ENCODE measurements at places on chromosomes 2 and 18.

GRCh38 chr2:127771756-127772155 lies 39.2 kb downstream of the WDR33 start:
- DNase-seq, result no peak

DNA sequence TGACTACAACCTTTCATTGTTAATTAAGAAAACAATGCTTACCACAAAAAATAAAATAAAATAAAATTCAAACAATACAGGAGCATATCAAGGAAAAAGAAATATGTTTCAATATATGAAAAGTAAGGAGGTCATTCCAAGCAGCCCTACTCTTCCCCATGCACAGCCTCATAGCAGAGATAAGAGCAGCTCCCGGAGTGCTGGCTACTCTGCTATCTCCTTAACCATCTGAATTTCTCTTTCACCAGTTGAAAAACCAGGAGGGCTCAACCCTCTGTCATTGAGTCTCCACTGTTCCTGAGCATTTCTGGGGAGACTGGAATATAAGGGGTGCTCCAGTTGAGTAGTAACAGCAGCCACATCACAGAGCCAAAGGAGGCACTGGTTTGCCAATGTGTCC lies 201.4 kb downstream of the TCF4 start:
- DNase-seq, result no peak

DNA sequence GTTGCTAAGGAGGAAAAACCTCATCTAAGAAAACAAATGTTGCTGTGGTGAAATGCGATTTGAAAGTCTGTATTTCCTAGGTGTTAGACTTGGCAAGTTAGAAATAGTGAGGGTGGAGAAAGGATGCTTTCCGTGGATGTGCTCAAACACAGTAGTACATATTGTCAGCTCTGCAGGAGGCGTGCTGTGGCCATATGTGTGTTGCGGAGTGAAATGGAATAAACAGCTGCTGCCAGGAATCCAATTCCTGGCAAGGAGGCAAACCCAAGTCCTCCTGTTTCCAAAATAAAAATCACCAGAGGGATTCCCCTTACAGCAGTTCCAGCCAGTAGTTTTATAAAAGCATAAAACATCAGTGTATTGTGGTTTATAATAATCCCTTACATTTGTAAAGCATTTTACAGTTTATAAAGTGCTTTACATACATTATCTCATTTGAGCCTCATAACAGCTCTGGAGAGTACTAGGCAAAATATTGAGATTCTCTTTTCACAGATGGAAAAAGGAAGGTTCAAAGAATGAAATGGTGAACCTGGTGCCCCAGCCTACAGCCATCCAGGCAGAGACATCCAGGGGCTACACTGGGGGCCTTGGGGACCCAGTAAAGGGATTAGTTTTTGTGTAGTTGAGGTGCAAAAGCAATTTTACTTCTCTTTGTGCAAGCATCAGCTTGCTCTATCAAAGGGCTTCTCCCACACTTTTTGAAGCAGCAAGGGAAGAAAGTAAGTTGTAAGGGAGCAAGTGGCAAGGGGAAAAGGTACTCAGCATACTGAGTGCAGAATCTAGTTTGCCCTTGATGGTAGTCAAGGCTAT lies 206.0 kb downstream of the AGPS start:
- DNase-seq, result no peak

- DNase-seq, result peak; percentile 47
Observed at GRCh38 chr2:207167099-207167923, 1.6 kb upstream of the KLF7 start.

GRCh38 chr2:39642051-39642718 lies 23.5 kb upstream of the TMEM178A start:
- DNase-seq, result no peak

GRCh38 chr2:230348787-230349186 lies 21.8 kb downstream of the SP140L start:
- no peak for DNase-seq

DNA sequence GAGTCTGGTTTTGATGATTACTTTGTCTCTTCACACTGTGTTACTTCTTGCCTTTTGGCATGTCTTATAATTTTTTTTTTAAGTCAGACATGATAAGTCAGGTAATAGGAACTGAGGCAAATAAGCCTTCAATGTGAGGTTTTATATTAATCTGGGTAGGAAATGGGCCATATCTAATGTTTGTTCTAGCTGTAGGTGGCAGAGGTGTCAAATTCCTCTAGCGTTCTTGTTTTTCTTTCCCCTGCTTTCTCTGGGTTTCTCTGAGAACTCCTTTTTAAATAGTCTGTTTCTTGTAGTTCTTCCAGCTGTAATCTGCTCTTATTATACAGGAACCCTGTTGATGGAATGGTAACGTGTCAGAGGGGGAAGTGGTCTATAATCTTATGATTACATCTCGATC lies 5.7 kb downstream of the SP140 start:
- no peak for DNase-seq

DNA sequence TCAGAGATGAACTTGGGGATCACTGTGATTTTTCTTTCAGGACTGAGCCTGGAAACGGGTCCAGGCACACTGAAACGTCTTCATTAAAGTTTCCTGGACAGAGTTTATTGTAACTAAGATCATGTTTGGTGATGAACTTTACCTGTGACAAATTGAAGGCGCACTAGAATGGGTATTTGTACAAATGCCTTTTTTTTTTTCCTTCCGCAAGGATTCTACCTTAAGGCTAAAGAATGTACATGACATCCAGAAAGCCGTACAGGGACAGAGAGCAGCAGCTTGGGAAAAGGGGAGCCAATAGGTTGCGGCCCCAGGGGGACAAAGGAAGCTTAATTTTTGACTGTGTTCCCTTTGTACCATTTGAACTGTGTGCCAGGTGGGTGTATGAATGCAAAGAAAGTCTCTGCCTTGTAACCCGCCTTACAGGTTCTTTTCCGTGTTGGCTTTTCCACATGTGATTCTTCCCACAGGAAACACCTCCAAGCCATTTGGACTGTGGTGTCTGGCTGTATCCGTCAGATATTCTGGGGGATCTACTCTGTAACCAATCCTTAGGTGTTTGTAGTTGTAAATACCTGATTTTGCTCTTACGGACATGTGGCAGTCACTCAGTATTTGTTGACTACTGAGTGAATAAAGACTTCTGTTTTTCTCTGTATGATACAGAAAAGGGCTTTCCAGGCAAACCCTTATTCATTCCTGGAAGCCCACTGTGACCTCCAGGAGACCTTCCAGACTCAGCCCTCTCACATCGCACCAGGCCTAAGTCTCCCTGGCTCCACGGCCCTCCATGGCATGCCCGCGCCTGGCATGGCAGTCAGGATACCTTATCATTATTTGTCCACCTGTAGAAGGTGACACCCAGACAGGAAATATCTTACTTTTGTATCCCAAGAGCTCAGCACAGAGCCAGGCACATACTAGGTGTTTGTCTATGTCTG lies 1.1 kb downstream of the LRRFIP1 start:
- no peak for DNase-seq

GRCh38 chr2:42792583-42793333 lies at the start of gene HAAO:
HAAO (minus strand) TSS chr2:42792583; CDS start chr2:42792536, 47 bp downstream.
- DNase-seq, result no peak

DNA sequence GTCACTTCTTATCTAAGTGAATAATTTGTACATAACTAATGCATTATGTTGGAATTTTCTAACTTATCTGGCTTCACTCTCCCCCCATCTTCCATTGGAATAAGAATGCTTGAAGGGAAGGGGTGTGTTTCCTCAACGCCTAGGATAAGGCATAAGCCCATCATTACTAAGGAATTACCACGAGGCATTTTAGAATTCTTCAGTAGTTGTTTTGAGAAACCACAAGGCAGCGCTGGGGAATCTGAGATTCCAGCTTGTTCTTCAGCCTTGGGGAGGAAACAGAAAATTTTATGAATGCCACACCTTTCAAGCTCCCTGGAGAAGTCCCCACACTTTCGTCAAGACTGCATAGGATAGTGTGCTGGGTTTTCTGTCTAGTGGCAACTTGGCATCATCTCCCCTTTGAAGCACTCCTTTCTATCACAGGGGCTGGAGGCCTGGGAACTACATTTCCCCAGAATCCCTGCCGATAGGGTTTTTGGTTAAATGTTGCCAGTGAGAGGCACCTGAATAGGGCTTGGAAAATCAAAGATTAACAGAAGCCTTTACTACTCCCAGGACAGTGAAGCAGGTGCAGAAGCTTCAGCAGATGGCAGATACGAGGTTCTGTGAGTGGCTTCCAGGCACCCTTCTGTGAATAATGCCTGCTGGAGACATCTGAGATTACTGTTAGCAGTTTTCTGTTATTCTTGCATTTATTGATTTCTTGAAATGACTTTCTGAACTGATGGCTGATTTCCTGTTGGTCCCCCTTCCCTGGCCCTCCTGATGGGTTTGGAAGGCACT lies 192.7 kb upstream of the REV1 start:
- DNase-seq, result no peak

DNA sequence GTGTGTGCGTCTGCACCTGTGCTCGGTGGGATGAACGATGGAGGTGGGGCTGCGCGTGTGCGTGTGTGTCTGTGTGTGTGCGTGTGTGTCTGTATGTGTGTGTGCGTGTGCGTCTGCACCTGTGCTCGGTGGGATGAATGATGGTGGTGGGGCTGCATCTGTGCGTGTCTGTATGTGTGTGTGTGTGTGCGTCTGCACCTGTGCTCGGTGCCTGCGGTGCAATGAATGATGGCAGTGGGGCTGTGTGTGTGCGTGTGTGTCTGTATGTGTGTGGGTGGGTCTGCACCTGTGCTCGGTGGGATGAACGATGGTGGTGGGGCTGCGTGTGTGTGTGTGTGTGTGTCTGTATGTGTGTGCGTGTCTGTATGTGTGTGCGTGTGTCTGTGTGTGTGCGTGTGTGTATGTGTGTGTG lies 48.5 kb upstream of the CTDP1 start:
- DNase-seq, result no peak

- no peak for DNase-seq
Observed at GRCh38 chr2:19652811-19653210, 249.0 kb downstream of the TTC32 start.

DNA sequence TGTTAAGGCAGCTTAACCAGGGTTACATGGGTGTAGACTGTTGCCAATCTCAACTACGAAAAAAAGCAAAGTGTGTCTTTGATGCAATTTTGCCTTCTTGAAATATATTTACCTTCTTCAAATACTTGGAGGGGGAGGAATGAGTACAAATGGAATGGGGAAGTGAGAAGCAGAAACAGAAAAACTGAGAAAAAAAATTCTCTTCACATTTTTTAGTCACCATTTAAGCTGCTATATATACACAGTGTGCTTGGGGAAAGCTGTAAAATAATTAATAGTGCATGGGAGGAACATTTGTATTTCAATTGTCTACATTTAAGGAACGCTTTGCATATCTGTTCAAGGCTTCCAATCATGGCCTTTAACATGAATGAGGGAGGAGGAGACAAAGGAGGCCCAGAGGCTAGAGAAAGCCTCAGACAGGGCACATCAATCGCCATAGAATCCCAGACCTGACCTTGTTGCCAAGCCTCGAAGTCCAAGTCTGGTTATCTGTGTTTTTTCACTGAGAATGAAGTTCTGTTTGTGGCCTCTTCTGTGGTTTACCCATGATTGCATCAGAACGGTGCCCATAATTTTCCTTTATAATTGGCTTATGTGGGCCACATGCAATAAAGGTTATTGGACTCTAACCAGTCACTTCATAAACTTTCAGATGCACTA lies 158.6 kb downstream of the PIK3C3 start:
- DNase-seq, result peak; percentile 32

DNA sequence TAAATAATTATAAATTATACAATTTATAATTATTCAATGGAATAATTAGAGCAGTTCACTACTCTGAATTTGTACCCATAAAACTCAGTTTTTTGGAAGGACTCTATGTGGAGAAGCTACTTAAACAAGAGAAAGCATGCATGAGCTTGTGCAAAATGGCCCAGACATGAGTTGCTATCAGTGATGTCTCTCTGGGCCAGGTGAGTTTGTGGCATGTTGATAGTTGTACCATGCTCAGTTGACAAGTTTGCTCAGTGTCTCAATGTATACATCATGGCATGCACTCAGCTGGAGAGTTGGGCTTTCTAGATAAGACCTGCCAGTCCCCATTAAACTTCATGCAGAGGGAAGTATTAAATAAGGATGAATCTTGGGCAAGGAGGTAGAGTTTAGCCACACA lies 153.8 kb upstream of the TACR1 start:
- no peak for DNase-seq

DNA sequence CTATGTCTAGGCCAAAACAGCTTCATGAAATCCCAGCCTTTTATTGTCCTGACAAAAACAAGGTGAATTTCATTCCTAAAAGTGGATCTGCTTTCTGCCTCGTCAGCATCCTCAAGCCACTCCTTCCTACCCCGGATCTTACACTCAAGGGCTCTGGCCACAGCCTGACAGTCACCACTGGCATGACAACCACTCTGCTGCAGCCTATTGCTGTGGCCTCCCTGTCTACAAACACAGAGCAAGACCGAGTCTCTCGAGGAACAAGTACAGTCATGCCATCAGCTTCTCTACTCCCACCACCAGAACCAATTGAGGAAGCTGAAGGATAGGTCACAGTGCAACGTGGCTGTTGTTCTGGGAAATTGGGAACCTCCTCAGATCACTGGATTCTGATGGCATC lies 106.1 kb downstream of the ICA1L start:
- no peak for DNase-seq

DNA sequence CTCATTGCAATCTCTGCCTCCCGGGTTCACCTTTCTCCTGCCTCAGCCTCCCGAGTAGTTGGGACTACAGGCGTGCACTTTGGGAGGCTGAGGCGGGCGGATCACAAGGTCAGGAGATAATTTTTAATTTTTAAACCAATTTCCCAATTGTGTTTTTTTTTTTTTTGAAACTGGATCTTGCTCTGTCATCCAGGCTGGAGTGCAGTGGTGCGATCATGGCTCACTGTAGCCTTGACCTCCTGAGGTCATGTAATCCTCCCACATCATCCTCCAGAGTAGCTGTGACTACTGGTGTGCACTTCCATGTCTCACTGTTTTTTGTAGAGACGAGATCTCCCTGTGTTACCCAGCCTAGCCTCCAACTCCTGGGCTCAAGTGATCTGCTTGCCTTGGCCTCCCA lies 49.3 kb downstream of the GLS start:
- no peak for DNase-seq

DNA sequence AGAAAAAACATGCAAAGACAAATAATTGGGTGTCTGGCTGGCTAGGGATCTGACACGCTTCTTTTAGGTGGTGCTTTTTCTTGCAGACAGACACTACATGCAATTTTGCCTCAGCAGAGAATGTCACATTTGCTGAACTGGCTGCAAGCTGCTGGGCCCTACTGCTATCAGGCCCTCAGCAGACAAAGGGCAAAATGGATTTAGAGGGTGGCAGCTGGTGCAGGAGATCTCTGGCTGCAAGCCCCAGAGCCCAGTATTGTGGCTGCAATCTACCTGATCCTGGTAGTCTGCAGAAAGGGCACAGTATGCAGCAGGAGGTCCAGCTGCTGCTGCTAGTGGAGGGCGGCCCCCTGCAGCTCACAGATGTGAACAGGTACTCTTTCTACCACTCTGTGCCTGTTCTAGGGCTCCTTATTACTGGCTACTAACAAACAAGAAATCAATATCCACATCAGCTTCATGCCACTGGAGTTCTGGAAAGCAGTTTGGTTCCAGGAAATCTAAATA lies 796.7 kb upstream of the CELF4 start:
- DNase-seq, result no peak

GRCh38 chr2:86454238-86454637 lies 13.1 kb downstream of the KDM3A start:
- DNase-seq, result no peak

- no peak for DNase-seq
Observed at GRCh38 chr2:27828305-27828704, 56.8 kb downstream of the MRPL33 start.
